ENCODE measurements at places on chromosomes 1 and 21.

GRCh38 chr1:95679262-95679661, 445.3 kb downstream of the RWDD3 start:
- no peak for DNase-seq

- DNase-seq = no peak
Observed at GRCh38 chr1:230713915-230714764, at the start of gene AGT. AGT (minus strand) TSS chr1:230714122; CDS start chr1:230710823, 3,299 bp downstream.

DNA sequence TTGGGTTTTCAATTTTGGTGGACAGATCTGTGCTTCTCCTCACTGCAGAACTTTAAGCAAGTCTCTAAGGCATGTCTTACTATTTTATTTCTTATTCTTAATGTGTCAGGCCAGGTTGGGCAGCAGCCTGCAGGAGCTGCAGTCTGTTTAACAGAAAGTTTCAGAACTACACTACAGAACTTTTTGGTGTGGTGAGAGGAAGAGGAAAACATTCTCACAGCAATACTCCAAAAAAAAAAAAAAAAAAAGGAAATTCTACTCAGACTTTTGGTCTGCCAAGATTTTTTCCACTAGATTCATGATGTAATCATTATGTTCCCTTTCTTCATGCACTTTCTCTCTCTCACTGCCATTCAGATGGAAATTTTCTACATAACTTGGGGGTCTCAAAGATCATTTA, 255.2 kb downstream of the COL11A1 start:
- no peak for DNase-seq

DNA sequence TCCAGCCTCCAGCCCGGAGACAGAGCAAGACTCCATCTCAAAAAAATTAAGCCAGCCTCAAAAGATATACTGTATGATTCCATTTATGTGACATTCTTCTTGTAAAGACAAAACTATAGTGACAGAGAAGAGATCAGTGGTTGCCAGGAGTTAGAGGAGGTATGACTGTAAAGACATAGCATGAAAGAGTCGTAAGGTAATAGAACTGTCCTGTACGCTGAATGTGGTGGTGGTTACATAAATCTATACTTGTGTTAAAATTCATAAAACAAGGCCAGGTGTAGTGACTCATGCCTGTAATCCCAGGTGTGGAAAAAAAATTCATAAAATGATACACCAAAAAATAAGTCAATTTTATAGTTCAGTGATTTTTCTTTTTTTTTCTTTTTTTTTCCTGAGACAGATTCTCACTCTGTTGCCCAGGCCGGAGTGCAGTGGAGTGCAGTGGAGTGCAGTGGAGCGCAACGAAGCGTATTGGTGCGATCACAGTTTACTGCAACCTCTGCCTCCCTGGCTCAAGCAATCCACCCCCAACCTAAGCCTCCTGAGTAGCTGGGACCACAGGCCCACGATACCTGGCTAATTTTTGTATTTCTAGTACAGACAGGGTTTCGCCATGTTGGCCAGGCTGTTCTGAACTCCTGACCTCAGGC, 84.9 kb upstream of the CXADR start:
- no peak for DNase-seq

DNA sequence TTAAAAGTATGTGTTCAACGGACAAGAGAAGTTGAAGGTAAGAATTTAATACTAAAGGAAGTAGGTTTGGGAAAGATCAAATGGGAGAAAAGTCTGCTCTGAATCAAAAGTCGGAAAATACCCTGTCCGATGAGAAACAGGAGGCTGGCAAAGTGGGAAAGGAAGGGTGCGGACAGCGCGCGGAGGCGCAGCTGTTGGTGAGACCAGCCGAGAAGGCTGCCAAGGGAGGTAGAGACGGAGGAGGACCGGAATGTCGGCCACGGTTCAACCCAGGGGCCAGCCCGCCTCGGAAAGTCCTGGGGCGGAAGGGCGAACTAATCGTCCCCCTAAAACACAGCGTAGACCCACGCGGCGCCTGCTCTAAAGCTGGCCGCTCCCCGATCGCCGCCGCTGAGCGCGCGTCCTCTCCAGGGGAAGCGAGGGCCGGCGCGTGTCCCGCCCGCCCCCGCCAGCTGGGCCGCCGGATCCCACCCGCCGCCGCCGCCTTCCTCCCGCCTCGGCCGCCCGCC, 639 bp upstream of the SPATA1 start:
- DNase-seq = no peak
